Forelimb muscle (tissue), 1 donor: ENCODE measurements at places on chromosomes 3 and 15.

- DNase-seq, result no peak
Observed at GRCh38 chr3:175153595-175153994, 294.5 kb downstream of the NAALADL2 start.

- no peak for DNase-seq
Observed at GRCh38 chr15:42274702-42274989, 1.4 kb upstream of the TMEM87A start.

GRCh38 chr3:153679714-153680113 is 441.5 kb upstream of the ARHGEF26 start:
- no peak for DNase-seq

- no peak for DNase-seq
Observed at GRCh38 chr3:64352639-64352992, 127.3 kb upstream of the PRICKLE2 start.

DNA sequence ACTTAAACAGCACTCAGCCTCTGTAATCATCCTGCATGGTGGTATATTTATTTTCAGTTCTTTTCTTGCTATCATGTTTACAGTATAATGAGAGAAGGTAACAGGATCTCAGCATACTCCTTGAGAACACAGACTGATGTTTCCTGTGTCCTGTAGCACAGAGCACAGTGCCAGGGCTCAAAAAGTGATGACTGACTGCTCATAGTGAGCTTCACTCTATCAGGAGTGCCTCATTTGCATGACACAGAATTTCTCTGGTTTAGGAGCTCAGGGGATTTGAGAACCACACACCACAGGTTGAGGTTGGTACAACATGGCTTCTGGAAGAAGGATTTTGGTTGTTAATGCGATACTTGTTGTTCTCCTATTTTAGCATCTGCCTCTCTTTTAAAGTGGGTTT is 68.5 kb upstream of the SLC2A2 start:
- DNase-seq, result no peak

- no peak for DNase-seq
Observed at GRCh38 chr15:48058371-48058770, 62.4 kb upstream of the SLC24A5 start.
